Pancreas (tissue), 10 donors: ENCODE measurements at places on chromosomes 11 and 22. TPM values are rescaled to one million over a fixed set of nuclear protein-coding genes. Genes with fewer than 3 reads are reported as not detected.

DNA sequence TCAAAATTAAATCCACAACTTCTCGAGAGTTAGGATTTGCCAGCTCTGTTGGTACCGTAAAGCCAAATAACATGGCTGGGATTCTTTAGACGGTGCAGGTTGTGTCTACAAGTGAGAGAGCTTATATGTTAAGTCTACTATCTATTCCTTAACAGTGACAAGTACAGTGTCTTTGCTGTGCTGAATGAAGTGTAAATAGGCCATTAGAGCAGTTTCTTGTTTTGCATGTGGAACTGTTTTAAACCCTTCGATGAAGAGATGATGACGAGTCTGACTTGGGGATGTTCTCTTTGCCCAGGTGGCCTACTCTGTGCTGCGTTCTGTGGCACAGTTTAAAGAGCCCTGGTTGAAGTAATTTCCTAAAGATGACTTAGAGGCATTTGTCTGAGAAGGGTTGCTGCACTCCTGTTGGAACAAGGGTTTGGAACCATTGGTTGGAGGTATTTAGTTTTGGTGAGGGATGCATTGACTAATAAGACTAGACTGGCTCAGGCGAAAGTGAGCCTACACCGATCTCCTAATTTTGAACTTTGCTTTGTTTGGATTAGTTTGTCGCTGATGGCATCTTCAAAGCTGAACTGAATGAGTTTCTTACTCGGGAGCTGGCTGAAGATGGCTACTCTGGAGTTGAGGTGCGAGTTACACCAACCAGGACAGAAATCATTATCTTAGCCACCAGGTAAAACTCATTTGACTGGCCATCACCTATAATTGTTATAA lies 988 bp downstream of the RPS3 start:
- H3K4me1 ChIP-seq = peaks cover 25% of the 10 kb centered on the region
- no peaks in the 10 kb centered on the region for H3K27me3 ChIP-seq
- H3K36me3 ChIP-seq = peaks cover 15% of the 10 kb centered on the region
- peak overlapping the region; percentile 88 for H3K4me3 ChIP-seq
- DNase-seq = no peak
- peak overlapping the region; percentile 81 for H3K27ac ChIP-seq

GRCh38 chr22:19966908-19967750 lies 25.5 kb upstream of the TXNRD2 start:
- no peak overlapping the region for H3K27ac ChIP-seq
- H3K4me1 ChIP-seq = no peaks in the 10 kb centered on the region
- H3K36me3 ChIP-seq = no peaks in the 10 kb centered on the region
- H3K27me3 ChIP-seq = no peaks in the 10 kb centered on the region
- no peak overlapping the region for H3K4me3 ChIP-seq
- peak; percentile 40 for DNase-seq

DNA sequence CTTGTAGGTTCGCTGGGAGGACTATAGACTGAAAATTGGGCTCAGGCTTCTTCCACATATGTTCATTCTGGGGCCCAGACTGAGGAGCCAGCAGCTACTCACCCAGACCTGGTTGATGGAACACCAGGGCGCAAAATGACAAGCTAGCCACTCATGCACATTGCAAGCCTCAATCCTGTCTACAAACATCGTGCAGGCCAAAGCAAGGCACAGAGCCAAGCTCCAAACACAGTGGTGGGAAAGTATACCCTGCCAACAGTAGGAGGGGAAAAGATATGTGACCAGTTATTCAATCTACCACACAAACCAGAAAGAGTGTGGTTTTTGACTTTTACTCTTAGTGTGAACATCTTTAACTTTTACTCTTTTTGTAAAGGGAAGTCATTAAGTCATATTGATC lies 660.5 kb downstream of the NTM start:
- H3K4me1 ChIP-seq = no peaks in the 10 kb centered on the region
- H3K4me3 ChIP-seq = no peak overlapping the region
- no peaks in the 10 kb centered on the region for H3K27me3 ChIP-seq
- H3K36me3 ChIP-seq = no peaks in the 10 kb centered on the region
- H3K27ac ChIP-seq = no peak overlapping the region
- DNase-seq = no peak

DNA sequence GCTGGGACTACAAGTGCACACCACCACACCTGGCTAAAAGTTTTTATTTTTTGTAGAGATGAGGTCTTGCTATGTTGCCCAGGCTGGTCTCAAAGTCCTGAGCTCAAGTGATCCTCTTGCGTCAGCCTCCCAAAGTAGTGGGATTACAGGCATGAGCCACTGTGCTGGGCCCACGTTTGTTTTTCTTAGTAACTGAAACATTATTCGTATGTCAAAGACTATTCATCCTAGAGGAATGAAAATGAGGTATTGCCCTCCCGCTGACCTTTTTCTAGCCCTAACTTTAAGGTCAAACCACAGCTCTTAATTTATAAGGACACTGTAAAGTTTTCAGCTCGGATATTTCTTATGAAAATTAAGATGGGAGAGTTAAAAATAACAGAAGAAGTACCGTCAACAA lies 33.2 kb upstream of the PAX6 start:
- no peak for DNase-seq
- H3K4me1 ChIP-seq = no peaks in the 10 kb centered on the region
- H3K4me3 ChIP-seq = no peak overlapping the region
- no peaks in the 10 kb centered on the region for H3K36me3 ChIP-seq
- H3K27me3 ChIP-seq = no peaks in the 10 kb centered on the region

The ROBO4 gene
- 4.3 TPM for total RNA-seq

- no peaks in the 10 kb centered on the region for H3K4me1 ChIP-seq
- no peak overlapping the region for H3K27ac ChIP-seq
- H3K27me3 ChIP-seq = no peaks in the 10 kb centered on the region
Observed at GRCh38 chr22:49569286-49570031, 258.2 kb downstream of the BRD1 start.

DNA sequence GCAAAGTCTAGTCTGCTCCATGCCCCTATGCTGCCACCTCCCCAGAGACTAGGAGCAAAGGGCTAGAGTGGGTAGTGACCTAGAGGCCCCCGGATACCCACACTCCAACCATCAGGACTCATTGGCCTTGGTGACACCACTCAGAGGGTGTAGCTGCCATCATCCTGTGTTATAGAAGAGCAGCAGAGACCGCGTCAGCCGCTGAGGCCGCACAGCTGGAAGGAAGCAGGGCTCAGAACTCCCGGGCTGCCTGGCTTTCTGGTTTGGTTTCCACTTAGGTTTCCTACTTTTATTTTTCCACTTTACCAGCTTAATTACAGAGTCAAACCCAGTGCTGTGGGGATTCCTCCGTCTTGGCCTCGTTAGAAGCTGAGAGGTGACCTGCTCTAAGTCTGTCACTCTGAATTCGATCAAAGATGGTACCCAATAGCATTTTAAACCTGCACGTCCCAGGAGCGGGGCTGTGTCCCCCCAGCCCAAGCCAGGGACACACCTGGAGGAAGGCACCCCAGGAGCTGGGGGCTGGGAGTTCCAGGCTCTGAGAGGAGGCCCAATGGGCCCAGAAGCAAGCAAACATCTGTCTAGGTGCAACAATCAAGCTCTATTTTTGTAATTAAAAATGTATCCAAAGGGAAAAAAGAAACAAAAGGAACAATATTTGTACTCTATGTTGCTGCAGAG lies 2.1 kb upstream of the CDKN1C start:
- peaks cover 17% of the 10 kb centered on the region for H3K4me1 ChIP-seq
- no peaks in the 10 kb centered on the region for H3K27me3 ChIP-seq
- H3K4me3 ChIP-seq = no peak overlapping the region

The RIMBP3C gene
- 0.47 TPM for total RNA-seq

DNA sequence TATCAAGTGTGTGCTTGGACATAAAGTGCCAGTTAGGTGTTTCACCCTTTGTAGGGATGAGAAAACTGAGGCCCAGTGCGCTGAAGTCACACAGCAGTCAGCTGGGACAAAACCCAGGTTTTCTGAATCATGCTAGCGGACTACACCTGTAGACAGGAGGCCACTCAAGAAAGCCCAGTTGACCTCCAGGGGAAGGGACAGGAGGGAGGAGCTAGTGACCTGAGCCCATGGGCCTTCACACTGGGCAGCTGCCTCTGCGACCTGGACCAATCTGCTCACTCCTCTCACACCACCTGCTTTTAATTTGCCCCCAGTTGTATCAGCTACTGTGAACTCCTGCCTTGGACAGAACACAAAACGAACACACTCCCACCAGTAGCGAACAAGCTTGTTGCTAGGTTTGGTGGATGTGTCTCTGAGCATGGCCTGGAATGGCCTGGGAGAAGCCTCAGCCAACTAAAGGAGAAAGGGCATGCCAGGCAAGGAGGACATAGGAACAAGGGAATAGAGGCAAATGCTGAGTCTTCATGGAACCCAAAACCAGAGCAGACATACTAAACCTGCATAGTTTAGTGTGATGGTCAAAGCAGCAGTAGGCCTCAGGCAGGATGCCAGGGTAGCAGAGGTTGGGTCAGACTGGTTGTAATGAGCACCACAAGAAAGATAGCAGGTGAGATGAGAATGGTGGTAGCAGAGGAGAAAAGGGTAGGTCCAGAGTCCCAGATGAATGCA lies 7.2 kb downstream of the LMO1 start:
- no peak for DNase-seq
- H3K27ac ChIP-seq = no peak overlapping the region

DNA sequence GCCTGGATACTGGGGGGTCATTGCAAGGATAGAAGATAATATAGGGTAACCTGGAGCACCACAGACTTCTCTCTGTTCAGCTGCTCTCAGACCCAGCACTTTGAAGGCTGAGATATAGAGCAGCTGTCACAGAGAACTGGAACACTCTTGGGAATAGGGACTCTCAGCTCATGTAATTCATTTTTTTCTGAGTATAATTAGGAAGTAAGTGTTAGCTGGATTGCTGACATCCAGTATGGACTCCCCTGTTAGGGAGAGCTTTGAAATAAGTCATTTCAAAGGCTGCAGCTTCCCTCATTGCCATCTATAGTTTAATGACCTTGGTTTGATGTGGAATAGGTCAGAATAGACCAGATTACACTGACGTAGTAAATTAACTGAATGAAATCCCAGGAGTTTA lies 120.8 kb upstream of the POU2AF2 start:
- H3K36me3 ChIP-seq = no peaks in the 10 kb centered on the region
- no peak for DNase-seq
- H3K27ac ChIP-seq = no peak overlapping the region
- H3K4me3 ChIP-seq = no peak overlapping the region

The LRRC74B gene
- total RNA-seq = not detected

- no peaks in the 10 kb centered on the region for H3K36me3 ChIP-seq
- H3K27me3 ChIP-seq = no peaks in the 10 kb centered on the region
- H3K4me3 ChIP-seq = no peak overlapping the region
- H3K4me1 ChIP-seq = no peaks in the 10 kb centered on the region
- H3K27ac ChIP-seq = no peak overlapping the region
- DNase-seq = no peak
Observed at GRCh38 chr11:86743223-86744118, 56.9 kb upstream of the PRSS23 start.

The ADSL gene
- 21.5 TPM for total RNA-seq

- H3K4me3 ChIP-seq = no peak overlapping the region
- H3K4me1 ChIP-seq = no peaks in the 10 kb centered on the region
- no peaks in the 10 kb centered on the region for H3K36me3 ChIP-seq
- no peak for DNase-seq
- no peak overlapping the region for H3K27ac ChIP-seq
Observed at GRCh38 chr11:44746894-44747293, 20.1 kb downstream of the TSPAN18 start.

- H3K4me3 ChIP-seq = peak overlapping the region; percentile 22
- no peak overlapping the region for H3K27ac ChIP-seq
- H3K36me3 ChIP-seq = no peaks in the 10 kb centered on the region
- no peaks in the 10 kb centered on the region for H3K27me3 ChIP-seq
- peaks cover 12% of the 10 kb centered on the region for H3K4me1 ChIP-seq
Observed at GRCh38 chr11:128687321-128687720, 6.6 kb upstream of the FLI1 start.

GRCh38 chr11:66684635-66685034 lies 6.9 kb upstream of the RBM4B start:
- no peaks in the 10 kb centered on the region for H3K27me3 ChIP-seq
- no peak overlapping the region for H3K27ac ChIP-seq
- peaks cover 10% of the 10 kb centered on the region for H3K36me3 ChIP-seq
- no peak overlapping the region for H3K4me3 ChIP-seq

The SCGB1C1 gene
- not detected for total RNA-seq

DNA sequence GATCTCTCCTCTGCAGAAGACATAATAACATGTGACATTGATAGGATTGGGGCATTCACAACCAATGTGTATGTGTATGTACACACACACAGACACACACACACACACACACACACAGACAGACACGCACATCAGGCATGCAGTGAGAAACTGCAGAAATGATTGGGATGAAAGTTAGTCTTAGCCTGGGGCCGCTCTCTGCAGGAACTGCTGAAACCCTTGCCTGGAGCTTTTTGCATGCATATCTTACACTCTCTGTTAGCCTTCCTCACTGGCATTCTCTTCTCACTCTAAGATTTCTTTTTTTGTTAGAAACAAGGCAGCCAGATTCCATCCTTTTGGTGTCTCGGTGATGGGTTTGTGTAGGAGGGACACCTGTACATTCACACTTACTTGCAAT lies 337.9 kb downstream of the NELL1 start:
- no peak overlapping the region for H3K4me3 ChIP-seq
- no peak overlapping the region for H3K27ac ChIP-seq
- no peaks in the 10 kb centered on the region for H3K36me3 ChIP-seq
- H3K27me3 ChIP-seq = no peaks in the 10 kb centered on the region
- no peaks in the 10 kb centered on the region for H3K4me1 ChIP-seq

DNA sequence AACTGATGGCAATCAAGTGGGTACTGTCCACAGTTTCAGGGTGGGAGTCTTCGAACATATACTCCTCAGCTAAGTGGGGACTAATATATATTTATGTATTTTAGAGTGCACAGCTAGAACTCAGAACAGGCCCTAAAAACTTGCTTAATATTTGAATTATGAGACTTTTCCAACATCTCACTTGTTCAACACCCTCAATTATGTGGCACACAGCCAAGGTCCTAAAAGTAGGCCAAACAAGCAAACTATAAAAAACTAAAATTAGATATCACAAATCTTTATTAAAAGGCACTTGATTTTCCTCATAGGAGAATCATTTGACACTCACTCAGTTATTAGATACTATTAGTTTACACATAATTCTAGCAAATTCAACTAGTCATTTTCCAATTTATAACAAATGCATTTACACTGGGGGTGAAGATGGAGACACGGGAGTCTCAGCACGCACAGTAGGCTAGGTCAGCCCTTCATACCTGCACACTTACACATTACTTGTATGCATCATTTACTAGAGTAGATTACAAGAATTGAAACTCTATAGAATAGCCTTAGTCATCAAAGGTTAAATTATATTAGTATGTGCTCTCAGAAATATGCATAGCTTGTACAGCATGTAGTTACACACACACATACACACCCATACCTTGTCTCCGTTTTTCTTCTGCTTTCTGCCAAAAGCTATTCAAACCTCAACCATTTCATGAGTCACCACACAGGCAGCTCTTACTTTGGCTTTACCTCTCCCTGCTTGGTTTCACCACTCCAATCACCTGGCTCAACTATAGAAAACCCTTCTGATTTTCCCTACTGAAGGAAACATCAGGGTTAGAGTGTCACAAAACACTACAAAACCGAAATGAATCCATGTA lies 171.5 kb downstream of the SBF2 start:
- no peaks in the 10 kb centered on the region for H3K4me1 ChIP-seq
- H3K4me3 ChIP-seq = no peak overlapping the region
- H3K27me3 ChIP-seq = no peaks in the 10 kb centered on the region
- no peak for DNase-seq
